ENCODE measurements at places on chromosomes 1 and 21.

DNA sequence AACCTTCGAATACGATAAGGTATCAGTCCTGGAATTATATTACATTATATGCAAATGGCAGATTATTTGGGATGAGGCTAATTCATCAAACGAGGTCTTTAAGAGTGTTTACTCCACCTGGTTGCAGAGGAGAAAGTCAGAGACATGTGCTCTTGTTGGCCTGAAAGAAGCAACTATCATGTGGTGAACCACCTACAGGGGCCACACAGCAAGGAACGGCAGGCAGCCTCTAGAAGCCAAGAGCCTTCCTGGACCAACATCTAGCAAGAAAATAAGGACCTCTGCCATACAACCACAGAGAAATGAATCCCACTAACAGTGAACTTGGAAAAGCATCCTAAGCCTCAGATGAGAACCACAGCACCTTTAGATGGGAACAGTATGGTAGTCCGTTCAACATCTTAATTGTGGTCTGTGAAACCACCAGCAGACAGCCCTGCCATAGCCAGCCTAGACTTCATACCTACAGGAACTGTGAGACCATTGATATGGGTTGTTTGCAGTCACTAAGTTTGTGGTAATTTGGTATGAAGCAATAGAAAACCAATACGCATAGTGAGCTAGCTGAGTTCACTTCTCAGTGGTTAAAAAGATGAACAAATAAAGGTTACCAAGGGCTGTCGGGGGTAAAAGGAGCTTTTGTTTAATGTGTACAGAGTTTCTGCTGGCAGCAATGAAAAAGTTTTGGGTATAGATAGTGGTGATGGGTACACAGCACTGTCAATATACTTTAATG, 345.7 kb upstream of the RUNX1 start:
- peak; percentile 61 for DNase-seq

DNA sequence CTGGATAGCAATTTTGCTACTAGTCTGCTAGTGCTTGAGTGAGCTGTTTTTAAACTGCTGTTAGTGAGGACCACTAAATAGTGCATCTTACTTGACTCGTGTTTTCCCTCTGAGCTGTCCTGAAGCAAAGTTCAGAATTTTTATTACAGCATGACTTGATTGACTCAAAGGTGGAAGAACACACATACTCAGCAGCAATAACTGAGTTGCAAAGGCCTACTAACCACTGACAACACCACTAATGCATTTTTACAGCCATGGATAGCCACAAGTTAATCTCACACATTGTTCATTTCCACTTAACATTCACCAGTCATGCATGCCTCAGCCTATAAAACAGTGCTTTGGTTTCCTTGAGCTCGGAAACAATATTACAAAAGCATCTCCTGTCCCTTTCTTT, 148.7 kb downstream of the RUNX1 start:
- no peak for DNase-seq

DNA sequence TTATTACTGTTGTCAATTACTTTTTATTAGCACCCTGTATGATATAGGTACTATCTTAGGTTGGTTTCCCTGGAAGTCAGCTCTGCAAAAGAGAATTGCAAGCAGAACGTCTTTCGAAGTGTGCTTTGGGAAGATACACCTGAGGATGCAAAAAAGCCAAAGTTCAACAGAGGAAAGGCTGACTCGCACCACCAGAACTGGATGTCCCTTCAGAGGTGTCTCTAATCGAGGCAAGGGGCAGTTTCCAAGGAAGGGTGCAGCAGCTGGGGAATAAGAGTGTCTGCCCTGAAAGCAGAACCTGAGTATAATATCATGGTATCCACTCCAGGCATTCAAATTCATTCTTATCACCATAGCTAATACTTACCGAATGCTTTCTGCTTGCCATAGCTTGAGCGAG, 149.6 kb downstream of the CACNA1E start:
- no peak for DNase-seq

GRCh38 chr1:64933296-64934070, 32.9 kb downstream of the JAK1 start:
- DNase-seq: no peak

DNA sequence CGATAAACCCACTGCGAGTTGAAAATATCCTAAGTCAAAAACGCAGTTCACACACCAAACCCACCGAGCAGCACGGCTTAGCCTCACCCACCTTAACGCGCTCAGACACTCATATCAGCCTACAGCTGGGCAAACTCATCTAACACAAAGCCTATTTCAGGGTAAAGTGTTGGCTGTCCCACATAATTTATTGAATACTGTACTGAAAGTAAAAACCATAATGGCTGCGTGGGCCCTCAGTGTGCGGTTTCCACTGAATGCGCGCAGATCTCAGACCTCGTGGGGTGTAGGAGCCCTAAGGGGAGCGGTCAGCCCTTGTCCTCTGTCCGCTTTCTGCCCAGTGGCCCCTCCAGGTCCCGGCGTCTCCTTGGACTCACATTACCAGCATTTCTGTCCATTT, 157.6 kb upstream of the ARHGEF16 start:
- DNase-seq: no peak

- no peak for DNase-seq
Observed at GRCh38 chr1:19689085-19689757, 24.5 kb downstream of the HTR6 start.

DNA sequence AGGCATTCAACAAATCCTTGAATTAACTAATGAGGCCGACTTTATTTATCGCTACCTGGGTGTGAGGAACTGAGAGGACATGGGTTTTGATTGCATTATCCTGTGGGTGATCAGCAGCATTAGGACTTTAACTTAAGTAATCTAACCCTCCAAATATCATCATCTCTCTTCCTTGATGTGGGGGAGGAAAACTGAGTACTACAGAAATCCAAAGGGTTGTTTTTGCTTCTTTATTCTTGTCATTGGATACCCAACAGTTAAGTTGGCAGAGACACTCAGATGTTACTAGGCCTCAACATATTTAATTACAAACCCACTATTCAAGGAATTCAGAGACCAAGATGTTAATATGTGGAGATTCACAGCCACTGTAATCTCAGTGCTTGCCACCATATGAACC, 97.4 kb upstream of the ST6GALNAC5 start:
- no peak for DNase-seq

DNA sequence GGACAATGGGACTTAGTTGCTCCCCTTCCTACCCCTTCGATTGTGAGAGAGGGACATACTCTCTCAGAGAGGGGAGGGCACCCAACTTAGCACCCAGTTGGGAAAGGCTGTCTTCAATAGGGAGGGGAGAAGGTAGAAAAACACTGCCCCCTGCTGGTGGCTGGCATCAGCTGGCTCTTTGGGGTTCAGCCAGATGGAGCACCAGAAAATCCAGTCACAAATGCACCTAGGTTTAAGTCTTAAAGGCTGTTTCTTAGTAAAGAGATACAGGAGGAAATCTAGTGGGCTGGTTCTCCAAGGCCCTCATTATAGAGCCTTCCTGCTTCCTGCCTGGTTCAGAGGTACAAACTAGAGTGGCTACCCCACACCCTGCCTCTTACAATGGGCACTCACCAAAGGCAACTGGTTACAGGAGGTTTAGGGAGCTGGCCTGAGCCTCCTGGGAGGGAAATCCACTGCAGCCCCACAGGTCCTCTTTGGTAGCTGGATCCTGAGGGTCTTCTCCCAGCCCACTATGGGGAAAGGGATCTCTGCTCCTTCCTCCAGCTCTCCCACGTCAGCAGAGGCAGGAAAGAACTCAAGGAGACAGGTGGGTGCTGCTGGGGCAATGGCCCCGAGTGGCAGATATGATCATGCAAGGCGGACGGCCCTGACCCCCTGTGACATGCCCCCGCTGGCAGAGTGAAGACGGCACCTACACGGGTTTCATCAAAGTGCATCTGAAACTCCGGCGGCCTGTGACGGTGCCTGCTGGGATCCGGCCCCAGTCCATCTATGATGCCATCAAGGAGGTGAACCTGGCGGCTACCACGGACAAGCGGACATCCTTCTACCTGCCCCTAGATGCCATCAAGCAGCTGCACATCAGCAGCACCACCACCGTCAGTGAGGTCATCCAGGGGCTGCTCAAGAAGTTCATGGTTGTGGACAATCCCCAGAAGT, 28.3 kb downstream of the EIF2D start:
- peak; percentile 70 for DNase-seq

GRCh38 chr1:21724098-21724497, 54.9 kb upstream of the RAP1GAP start:
- DNase-seq: no peak

- DNase-seq: no peak
Observed at GRCh38 chr1:208909011-208909984, 665.1 kb upstream of the PLXNA2 start.

DNA sequence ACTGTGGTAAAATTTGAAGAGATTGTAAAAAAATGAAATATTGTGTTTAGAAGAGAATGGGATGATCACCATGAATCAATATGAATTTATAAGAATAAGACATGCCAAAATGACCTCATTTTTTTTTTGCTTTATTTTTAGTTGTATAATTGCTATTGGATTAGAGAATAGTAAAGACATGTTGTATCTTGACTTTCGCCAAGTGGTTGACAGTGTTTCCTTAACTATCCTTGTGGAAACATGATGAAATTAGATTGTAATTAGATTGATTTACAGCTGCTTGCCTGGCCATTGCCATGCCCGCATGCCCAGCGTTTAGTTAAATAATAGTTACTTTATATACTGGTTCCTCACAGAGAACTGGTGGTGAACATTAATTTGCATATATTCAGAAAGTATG, 154.9 kb downstream of the MAGI3 start:
- no peak for DNase-seq

GRCh38 chr1:239363930-239364329, 22.4 kb upstream of the CHRM3 start:
- DNase-seq: no peak

DNA sequence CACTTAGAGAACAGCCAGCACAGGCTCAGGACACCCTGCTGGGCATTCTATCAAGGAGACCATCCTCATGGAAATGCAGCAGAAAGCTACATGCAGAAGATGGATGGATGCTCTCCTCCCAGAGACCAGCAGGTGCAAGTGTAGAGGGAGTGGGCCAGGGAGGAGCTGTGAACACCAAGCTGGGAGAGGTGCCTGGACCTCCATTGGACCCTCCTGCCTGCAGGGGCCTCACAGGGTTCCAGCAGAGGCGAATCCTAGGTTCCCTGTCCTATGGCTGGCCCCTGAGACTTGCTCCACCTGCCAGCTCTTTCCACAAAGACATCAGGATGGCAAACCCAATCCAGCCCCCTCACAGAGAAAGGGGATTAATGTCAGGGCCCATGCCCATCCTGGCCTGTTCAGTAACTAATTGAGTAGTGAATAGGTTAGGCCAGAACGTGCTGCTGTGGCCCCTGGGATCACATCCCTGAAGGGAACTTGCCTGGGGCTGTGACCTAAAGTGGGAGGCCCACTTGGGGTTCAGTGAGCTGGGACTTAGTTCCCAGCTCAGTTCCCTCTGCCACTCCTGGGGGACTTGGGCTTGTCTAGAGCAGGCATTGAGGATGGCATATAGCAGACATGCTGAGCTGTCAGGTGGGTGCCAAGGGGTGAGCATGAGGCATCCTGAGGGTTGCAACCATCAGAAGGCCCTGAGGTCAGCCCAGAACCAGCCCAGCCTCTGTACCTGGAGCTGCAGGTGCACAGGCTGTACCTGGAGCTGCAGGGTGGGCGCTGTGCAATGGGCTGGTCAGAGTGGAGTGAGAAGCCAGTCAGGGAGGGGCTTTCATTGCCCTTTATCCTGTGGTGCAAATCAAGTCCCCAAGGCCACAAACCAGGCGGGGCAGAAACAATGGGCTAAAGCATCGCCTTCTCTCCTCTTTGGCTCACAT, 22.9 kb upstream of the ZNF678 start:
- DNase-seq: no peak

DNA sequence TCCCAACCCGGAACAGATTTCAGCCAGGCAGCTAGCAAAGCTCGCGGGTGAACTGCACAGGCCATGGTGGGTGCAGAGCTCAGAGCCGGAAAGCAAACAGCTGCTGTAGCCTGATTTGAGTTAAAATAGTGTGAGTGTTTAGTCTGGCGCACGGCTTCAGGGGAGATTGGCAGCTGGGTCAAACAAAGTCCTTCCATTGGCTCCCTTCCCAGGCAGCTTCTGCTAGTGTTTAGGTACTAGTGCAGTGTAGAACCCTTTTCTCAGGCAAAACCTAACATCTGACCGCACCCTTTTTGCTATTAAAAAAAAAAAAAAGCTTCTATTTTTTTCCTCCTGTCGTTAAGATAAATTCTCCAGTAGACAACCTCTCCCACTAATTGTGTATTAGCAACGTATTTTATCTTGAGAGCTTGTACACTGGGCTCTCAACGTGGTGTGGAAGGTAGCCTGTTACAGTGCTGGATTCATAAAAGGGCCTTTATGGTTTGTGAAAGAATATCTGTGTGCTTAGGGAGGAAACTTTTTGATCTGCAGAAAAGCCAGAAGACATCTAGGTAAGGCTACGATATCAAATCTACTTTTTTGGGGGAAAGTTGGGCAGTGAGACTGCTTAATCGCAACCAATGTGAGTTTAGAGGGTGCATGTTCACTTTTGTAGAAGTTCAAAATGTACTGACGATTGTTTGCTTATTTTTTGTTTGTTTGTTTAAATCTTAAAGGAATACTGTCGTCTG, 689.6 kb downstream of the USP25 start:
- DNase-seq: peak; percentile 39

GRCh38 chr21:34345892-34346291, 17.9 kb upstream of the KCNE2 start:
- no peak for DNase-seq

- no peak for DNase-seq
Observed at GRCh38 chr1:55555956-55556725, 341.0 kb upstream of the USP24 start.

- no peak for DNase-seq
Observed at GRCh38 chr1:213996320-213997037, 8.7 kb downstream of the PROX1 start.

DNA sequence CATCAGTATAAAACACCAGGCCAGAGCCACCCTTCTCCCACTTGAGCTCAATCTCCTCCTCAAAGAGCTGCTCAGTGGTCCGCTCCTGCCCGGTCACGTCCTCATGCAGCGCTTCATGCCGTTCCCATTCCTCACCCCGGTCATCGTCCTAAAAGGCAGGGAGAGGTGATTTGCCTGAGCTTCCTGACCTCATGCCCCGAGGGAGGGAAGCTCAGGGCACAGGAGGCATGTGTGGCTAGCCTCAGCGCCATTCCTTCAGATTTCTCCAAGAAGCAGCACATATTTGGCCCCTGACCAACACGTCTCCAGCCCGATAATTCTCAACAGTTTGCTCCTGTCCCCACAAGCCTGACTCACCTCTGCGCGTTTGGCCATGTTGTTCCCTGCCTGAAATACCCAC, 4.2 kb upstream of the GPN2 start:
- DNase-seq: no peak

- no peak for DNase-seq
Observed at GRCh38 chr1:43799656-43800635, 92.6 kb downstream of the ST3GAL3 start.
